ENCODE measurements at places on chromosomes 16 and 17.

DNA sequence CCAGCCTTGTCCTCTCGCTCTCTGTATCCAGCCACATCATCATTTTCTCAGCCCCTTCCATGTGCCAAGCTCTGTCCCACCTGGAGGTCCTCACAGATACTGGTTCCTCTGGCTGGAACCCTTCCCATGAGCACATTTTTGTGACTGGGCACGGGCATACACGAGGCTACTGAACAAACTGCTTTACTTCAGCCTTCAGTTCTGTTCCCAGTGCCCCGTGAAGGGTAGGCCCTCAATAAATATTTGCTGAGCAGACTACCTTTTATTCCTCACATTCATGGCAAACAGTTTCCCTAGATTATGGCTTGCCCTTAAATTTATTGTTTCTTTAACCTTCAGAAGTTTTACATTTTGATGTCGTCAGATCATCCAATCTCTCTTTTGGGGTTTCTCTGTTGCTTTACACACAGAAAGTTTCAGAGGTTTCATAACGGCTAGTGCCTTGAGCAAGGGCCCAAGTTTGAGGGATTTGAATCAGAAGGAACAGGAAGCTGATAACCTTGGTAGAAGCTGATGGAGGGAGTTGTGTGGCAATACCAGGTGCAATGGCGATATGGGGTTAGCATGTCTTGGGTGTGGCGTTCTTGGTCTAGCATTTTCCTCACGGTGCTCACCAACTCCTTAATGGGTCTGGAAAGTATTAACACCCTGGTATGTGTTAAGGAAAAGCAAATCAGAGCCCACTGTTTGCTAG is 27.8 kb downstream of the TMEM92 start:
- DNase-seq = no peak

DNA sequence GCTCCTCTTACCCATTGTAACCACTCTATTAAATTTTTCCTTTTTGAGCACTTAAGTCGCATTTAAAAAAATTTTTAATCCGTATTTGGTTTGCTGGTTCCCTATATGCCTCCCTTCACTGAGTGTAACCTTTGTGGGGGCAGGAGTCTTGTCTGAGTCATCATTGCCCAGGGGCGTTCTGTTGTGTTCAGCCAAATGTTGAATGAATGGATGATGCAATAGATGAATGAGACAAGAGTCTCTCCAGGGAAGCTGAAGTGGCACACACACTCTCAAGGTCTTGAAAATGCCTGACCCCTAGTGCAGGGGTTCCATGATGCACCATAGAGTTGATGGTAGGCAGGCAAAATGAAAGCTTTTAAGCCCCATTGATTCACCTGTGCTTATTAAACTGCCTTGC is 123.0 kb upstream of the RBFOX1 start:
- DNase-seq = no peak

- DNase-seq = no peak
Measured at GRCh38 chr17:34206569-34206968, 48.5 kb upstream of the CCL2 start.

- no peak for DNase-seq
Measured at GRCh38 chr17:51908841-51909537, 249.5 kb downstream of the CA10 start.

GRCh38 chr16:71865173-71865863 is 18.7 kb downstream of the ZNF821 start:
- DNase-seq = no peak

DNA sequence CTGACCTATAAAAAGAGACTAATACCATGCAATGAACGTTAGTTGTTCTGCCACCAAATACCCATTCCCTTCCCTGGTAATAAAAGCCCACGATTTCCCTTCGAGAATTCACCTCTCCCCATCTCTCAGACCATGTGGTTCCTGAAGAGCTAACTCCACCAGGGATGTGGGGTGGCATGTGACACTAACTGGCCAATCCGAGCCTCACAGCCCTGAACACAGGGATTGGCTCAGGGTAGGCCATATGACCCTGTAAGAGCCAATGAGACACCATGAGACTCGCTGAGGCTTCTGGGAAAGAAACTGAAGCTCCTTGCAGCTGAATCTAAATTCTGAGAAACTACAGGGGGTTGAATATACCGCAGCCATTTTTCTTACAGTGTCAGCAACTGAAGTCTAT is 21.1 kb downstream of the HELZ start:
- no peak for DNase-seq

DNA sequence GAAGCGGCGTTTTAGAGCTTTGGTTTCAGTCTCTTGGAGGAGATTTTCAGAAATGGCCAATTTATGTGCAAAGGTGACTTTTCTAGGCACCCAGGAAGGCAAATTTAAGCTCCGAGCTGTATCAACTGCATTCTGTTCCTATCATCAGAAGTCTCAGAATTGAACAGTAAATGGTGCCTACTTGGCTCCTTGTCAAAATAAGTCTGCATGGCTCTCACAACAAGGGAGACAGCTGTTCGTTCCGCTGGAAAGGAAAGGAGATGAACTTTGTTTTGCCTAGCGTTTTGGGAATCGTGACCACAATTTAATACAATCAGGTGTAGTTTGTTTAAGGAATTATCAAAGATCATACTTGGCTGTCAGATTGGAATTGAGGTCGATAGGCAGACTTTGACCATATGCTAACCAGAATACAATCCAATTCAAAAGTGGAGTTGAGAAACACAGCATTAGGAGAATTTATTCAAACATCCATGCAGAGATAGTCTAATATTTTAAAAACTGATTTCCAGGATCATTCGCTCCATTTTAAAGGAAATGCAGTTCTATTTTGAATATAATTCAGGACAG is 139.4 kb downstream of the CPPED1 start:
- DNase-seq = no peak

DNA sequence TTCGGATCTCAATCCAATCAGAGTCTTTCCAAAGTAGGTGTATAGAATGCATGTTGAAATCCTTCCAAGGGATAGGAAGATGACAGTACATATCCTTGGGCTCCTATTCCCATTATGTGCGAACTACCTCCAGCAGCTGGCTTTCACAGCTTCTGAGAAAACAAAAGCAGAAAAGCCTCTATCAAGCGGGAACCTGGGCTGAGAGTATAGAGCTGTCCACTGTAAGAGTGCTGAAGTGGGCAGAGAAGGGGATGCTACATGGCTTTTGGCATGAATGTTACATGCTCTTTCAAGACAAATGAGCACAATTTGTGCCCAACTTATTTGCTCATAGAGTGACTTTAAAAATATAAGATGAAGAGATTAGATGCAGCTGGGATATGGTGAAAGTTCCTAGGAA is 993.5 kb downstream of the CDH8 start:
- DNase-seq = no peak

- DNase-seq = no peak
Measured at GRCh38 chr16:82756283-82756599, 129.5 kb downstream of the CDH13 start.

Measured in stimulated activated CD8-positive, alpha-beta memory T cell treated with anti-CD3 and anti-CD28 coated beads, Interleukin-4, amount 100 ng/mL, for 1 hour (primary cell).